ENCODE measurements at places on chromosomes 6 and 20. TPM values are rescaled to one million over a fixed set of nuclear protein-coding genes. Genes with fewer than 3 reads are reported as not detected.

DNA sequence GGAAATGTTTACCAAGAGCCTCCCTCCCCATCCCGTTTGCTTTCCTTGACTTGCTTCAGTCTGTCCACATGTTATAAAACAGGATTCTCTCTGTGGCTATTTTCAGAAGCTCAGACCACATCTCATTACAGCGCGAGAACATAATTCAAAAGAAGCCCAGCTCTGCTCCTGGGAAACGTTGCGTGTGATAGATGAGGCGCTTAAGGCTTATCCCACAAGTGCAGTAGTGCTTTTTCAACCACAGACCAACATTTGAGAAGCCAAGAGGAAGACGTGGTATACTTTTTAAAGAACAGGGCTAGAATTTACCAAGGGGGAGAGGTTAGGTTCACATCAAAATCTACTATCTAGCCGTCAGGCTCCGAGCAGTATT lies 239.5 kb downstream of the SLC24A3 start:
- no peak for DNase-seq

- no peak for DNase-seq
Measured at GRCh38 chr20:40883097-40883496, 145.5 kb upstream of the TOP1 start.

- peak; percentile 35 for DNase-seq
Measured at GRCh38 chr6:41470331-41471063, 75.7 kb upstream of the FOXP4 start.

DNA sequence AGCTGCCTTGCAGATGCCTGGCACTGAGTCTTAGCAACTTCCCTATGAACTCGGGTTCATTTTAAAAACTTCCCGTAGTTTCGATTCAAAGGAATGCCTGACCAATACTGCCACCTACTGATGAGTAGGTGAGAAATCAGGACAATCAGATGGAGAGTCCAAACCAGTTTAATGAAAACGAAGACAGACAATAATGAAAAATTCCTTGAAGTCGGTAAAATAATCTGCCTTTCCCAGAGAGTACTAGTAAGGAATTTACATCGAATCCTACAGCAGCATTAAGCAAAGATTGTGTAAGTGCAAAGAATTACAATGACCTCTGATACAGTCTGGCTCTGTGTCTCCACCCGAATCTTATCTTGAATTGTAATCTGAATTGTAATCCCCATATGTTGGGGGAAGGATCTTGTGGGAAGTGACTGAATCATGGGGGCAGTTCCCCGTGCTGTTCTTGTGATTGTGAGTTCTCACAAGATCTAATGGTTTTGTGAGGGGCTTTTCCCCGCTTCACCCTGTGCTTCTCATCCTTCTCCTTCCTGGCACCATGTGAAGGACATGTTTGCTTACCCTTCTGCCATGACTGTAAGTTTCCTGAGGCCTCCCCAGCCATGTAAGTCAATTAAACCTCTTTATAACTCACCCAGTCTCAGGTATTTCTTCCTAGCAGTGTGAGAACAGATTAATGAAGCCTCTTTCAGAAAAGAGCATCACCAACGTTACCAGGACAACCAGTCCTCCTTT lies 134.4 kb downstream of the ARHGAP18 start:
- peak; percentile 83 for DNase-seq

DNA sequence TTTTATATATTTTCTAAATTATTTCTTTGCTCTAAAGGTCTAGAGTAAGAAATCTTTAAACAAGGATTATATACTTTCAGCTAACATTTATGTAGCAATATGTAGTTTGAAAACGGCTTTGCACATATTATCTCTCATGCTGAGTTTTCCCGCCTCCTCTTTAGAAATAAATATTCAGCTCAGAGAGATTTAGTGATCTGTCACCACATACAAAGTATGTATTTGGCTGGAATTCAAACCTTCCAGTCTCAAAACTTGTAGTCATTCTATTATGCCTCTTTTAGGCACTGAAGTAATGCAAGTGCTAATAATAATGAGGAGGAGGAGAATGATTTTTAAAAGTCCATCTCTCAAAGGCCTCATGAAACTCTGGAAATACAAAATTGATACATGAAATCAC lies 525.0 kb downstream of the GRIK2 start:
- no peak for DNase-seq

GRCh38 chr6:152401978-152402377 lies 235.2 kb downstream of the SYNE1 start:
- peak; percentile 21 for DNase-seq

- no peak for DNase-seq
Measured at GRCh38 chr6:157560691-157561413, 179.9 kb downstream of the ZDHHC14 start.

BHLHE23 gene
- total RNA-seq: not detected

GRCh38 chr6:89475634-89476033 lies 42.7 kb downstream of the ANKRD6 start:
- peak; percentile 37 for DNase-seq

- peak; percentile 93 for DNase-seq
Measured at GRCh38 chr6:26270903-26271667, 93.9 kb upstream of the BTN3A2 start.

GRCh38 chr6:132952031-132952867 lies 137.9 kb downstream of the RPS12 start:
- DNase-seq: peak; percentile 1

TMEM200A gene
- 61.5 TPM for total RNA-seq

DNA sequence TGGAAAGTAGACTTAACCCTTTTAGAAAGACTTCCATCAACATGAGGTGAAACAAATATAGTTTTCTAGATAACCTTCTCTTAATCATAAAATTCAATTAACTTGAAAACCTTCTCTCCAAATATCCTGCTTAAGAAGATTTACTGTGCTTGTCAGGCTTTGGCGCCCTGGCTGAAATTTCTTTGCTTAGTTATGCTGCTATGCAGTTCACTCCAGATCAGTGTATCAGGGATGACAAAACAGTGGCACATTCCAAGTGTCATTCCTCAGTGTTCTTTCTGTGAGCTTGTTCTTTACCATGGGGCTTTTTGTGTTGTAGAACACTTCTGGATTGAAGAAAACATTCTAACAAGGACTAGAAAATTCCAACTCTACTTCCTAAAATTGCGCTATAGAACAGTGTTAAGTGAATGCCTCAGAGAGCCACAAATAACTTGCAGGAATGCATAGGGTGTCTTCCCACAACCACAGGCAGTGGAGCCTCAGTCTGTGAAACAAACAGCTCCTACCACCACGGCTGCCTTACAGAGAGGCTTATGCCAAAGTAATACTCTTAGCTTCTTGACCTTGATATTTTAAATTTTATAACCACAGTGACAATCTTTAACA lies 443.6 kb downstream of the CDC5L start:
- no peak for DNase-seq

- peak; percentile 85 for DNase-seq
Measured at GRCh38 chr6:156719720-156720563, 57.2 kb upstream of the ARID1B start.

GRCh38 chr6:114934079-114934478 lies 591.3 kb upstream of the HS3ST5 start:
- DNase-seq: no peak

MCHR2 gene
- total RNA-seq: not detected

MPIG6B gene
- not detected for total RNA-seq

- no peak for DNase-seq
Measured at GRCh38 chr6:39068391-39068790, 19.8 kb downstream of the GLP1R start.

MUCL3 gene
- under 0.01 TPM for total RNA-seq

DNA sequence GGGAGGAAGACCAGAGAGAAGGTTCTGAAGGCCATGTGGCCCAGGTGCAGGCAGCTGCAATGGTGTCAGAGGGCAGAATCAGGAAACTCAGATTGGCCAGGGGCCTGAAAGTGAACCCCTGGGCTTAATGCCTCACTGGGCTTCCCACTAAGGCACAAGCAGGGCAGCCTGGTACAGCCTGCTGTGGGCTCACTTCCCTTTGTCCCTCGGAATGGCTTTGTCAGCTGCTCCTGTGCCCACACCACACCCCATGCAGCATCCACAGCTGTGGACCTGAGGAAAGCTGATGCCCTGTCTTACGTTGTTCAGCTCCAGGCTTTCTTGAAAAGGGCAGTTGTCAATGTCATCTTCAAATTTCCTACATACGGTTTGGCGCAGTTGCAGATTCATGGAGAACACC lies 2.4 kb downstream of the CST9 start:
- DNase-seq: no peak

- no peak for DNase-seq
Measured at GRCh38 chr6:122747573-122747972, 31.9 kb upstream of the FABP7 start.

DNA sequence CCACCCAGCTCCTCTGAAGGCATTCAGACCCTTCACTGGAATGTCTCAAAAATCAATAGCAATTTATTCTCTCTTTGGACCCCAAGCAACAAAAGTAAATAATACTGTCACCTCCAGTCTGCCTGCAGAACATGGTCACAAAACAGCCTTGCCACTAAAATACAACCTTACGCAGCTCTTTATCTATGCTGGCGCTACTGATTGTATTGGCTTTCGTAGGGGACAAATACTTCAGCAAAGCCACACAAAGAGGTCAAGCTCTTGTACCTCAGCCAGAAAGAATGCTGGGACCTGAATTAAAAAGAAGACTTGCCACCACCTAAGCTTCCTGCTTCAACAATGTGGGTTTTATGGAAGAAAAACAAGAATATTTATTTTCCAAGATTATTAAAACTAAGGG lies 57.2 kb downstream of the PRKN start:
- no peak for DNase-seq

GRCh38 chr20:61310954-61311353 lies 58.9 kb downstream of the CDH4 start:
- no peak for DNase-seq

VSX1 gene
- total RNA-seq: not detected

GRCh38 chr20:1122388-1123315 lies 4.2 kb downstream of the PSMF1 start:
- peak; percentile 49 for DNase-seq

DNA sequence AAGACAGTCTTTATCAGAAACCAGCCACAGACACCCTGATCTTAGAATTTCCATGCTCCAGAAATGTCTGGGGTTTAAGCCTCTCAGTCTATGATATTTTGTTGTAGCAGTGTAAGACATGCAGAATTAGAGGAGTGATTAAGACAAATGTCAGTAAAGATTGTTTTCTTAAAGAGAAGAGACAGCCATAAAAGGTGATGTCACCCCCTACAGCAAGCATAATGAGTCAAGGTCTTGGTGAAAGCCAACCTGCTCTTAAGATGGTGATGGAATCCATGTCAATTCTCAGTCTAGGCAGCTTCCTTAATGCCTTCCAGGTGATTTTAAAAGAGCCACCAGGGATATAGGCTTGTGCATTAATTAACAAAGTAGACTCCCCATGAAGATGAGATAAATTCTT lies 849.9 kb upstream of the EPHA7 start:
- no peak for DNase-seq

DNA sequence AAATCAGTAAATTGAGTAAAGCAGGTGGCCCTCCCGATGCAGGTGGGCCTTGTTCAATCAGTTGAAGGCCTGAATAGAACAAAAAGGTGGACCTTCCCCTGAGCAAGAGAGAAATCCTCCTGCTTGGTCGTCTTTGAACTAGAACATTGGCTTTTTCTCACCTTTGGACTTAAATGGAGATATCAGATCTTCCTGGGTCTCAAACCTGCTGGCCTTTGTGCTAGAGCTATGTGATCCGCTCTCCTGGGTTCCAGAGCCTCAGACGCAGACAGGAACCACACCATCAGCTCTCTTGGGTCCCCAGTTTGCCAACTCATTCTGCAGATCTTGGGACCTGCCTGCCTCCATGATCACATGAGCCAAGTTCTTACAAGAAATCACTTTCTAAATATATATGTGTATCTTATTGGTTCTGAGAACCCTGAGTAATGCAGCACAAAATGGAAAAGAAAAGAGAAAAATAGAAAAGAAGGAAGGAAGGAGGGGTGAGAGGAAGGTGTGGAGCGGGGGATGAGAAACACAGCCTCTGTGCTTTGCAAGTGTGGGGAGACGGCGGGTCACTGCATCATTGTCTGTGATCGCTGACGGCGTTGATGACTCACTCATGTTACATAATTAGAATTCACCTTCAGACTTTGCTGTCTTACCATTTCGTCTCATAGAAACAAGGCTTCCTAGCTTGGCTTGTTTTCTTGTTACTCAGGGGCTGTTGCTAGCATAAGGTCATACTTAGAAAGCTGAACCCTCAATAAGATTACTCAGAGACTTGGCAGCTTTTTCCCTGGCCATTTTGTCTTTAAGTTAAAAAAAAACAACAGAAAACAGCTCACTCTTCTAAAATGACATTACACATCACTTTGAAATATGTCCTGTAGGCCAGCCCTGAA lies 85.7 kb upstream of the NEDD9 start:
- DNase-seq: peak; percentile 94

GRCh38 chr6:161522276-161522675 lies 248.4 kb upstream of the AGPAT4 start:
- DNase-seq: no peak

All from fibroblast of the aortic adventitia (primary cell).